ENCODE measurements at places on chromosomes 5 and 9. TPM values are rescaled to one million over a fixed set of nuclear protein-coding genes. Genes with fewer than 3 reads are reported as not detected.

Gene SLC6A18
- not detected for total RNA-seq

Gene TRIM7
- 4.8 TPM for total RNA-seq

Gene TICAM2
- total RNA-seq: 3.4 TPM

Gene ANKRD18B
- 0.75 TPM for total RNA-seq

Gene ZNF454
- 2.9 TPM for total RNA-seq

DNA sequence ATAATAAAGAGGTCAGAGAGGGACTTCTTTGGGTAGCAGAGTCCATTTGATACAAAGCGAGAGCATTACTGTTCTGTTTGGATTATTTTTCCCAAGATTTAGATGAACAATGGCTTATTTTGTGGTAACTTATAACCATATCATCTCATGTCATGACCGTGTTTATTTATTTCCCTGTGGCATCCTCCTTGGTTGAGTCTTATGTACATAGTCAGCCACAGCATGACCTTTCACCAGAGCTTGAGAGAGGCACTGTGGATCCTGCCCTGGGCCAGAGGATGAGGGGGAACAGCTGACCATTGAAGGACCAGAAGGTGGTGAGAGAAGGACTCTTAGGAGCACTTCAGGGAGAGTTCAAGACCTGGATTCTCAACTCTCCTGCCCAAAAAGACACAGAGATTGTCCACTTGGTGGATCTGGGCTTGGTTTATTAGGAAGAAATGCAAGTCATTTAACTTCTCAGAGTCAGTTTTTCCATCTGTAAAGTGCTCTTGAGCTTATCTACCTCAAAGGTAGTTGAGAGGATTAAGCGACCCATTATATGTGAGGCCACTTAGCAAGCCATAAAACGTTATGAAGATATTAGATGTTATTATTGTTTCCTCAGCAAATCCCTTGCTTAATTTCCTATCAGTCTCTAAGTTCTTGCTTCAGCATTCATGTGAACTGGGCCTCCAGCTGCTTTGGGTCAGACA lies 51.4 kb downstream of the PPIC start:
- DNase-seq: no peak

Measured in right cardiac atrium (tissue), 5 donors.